H4 (cell line): ENCODE measurements at places on chromosomes 1 and 21. TPM values are rescaled to one million over a fixed set of nuclear protein-coding genes. Genes with fewer than 3 reads are reported as not detected.

Gene TADA1
- 16.3 and 20.9 TPM in 2 replicates for total RNA-seq

Gene GJA9
- total RNA-seq = not detected in 2 replicates

Gene SYNJ1
- 5.5 and 8.1 TPM in 2 replicates for total RNA-seq

Gene LORICRIN
- total RNA-seq = not detected in 2 replicates

Gene TNNT2
- not detected in 2 replicates for total RNA-seq

DNA sequence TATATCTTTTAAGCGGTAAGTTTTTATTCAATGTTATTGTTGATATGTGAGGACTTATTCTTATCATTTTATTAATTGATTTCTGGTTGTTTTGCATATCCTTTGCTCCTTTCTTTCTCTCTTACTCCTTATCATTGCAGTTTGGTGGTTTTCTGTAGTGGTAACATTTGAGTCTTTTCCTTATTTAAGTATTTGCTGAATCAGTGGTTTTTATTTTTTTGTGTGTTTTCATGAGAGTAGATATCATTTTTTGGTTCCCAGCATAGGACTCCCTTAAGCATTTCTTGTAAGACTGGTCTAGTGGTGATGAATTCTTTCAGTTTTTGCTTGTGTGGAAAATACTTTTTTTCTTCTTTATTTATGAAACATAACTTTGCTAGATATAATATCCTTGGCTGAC lies 12.2 kb upstream of the KCTD3 start:
- no peak for DNase-seq

DNA sequence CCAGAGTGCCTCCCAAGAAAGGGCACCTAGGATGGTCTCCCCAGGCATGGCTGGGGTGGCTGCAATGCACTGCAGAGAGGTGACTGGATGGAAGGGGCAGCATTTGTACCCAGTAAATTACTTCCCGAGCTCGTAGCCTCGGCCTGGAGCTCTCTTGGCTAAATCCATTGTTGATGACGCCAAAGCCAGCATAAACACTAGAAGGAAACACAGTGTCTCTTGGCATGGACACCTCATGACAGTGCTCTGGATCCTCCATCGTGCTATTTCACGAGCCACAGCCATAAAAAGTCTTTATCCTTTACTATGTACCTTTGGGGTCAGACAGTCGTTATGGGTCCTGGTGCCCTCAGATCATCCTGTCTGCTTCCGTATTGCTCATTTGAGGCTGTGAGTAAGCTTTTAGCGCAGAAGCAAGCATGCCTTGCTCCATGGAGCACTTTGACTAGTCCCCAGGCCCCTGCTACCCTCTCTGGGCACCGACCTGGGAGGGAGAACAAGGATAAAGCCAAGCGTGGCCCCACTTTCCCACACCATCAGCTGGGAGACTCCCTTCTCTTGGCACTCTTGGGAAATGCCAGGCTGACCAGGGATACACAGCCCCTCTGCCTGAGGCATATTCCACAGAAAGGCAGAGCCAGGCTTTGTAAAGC lies 10.3 kb upstream of the PRELP start:
- no peak for DNase-seq

DNA sequence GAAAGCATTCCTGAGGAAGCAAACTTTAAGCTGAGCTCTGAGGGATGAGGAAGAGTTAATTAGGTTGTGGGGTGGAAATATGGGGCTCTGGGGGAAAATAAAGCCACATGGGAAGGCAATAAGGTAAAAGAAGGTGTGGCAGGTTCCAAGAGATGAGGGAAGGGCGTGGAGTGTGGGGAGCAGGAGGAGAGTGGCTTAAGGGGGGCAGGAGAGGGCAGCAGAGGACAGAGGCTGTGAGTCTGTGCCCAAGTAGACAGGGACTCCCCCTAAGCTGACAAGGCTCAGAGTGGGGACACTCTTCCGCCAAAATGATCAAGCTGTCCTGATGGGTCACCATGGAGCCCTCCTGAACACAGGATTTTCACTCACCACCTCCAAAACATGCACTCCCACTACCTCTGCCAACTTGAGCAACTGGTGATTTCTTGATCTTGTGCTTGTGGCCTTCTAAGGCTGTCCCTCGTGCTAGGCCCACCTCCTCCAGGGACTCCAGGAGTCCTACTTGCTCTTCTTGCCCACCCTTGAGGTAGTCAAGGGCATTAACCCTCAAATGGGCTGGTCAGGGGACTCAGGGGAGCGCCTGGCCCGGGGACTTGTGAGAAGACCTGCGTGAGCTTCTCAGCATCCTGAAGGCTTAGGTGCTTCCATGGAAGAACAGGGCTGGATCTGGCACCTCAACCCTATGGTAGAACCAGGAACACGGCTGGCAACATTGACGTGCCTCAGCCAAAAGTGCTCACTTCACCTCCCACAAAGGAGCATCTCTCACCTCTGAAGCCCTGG lies 23.4 kb downstream of the DMAP1 start:
- DNase-seq = no peak

- no peak for DNase-seq
These were observed 923.8 kb downstream of the TTLL7 start for GRCh38 chr1:83075107-83075506.

- no peak for DNase-seq
These were observed 43.7 kb downstream of the SLC27A3 start for GRCh38 chr1:153818876-153819275.

- no peak for DNase-seq
These were observed 39.2 kb upstream of the LRRC8D start for GRCh38 chr1:89781494-89782126.
